ENCODE measurements at places on chromosomes 7 and 10. TPM values are rescaled to one million over a fixed set of nuclear protein-coding genes. Genes with fewer than 3 reads are reported as not detected.

DNA sequence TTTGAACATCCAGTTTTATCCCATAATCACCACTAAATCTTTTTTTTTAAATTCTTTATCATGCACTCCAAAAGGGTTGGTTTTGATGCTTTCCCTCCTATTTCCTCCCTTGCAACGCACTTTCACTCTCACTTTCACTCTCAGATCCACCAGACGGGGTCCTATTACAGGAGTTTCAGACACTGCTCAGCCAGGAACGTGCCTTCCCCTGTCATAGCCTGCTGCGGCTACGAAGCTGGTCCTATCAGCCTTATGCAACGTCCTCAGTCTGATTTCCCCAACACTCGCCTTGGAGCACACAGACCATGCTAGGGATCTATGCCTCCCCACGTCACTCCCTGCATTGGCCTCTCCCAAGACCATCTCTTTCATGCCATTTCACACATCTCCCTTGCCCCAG is 23.4 kb downstream of the ZPBP start:
- H3K27ac ChIP-seq = peak overlapping the region; percentile 11
- H3K27me3 ChIP-seq = no peaks in the 10 kb centered on the region
- H3K4me1 ChIP-seq = peaks cover 5% of the 10 kb centered on the region
- H3K4me3 ChIP-seq = peak overlapping the region; percentile 42

SGCE gene
- total RNA-seq = 6.1 TPM

SLC37A3 gene
- total RNA-seq = 52.9 TPM

OR2A7 gene
- total RNA-seq = 13.1 TPM

- DNase-seq = no peak
- no peak overlapping the region for H3K4me3 ChIP-seq
- H3K27ac ChIP-seq = no peak overlapping the region
- H3K27me3 ChIP-seq = no peaks in the 10 kb centered on the region
Measured at GRCh38 chr10:35927990-35928488, 285.9 kb upstream of the FZD8 start.

MUC12 gene
- 331 TPM for total RNA-seq

DNA sequence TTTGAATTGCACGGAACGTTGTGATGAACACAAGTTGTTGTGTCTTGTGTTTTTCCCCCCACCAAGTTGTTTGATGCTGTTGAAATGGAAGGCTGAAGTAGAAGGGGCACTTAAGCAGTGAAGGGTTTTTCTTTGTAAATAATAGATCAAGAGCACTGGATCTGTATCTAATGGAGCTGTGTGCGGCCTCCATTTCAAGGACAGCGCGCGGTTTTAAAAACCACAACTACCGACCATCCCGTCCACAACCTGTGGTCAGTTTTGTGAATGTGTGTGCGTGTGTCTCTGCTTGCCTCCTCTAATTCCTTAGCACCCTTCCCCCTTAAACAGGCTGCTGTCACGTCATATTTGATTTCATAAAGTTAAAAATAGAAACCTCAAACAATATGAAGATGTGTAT is 165.5 kb downstream of the TCF7L2 start:
- no peaks in the 10 kb centered on the region for H3K27me3 ChIP-seq
- no peaks in the 10 kb centered on the region for H3K36me3 ChIP-seq
- no peak for DNase-seq
- no peaks in the 10 kb centered on the region for H3K4me1 ChIP-seq

- H3K4me3 ChIP-seq = no peak overlapping the region
- no peaks in the 10 kb centered on the region for H3K27me3 ChIP-seq
- no peaks in the 10 kb centered on the region for H3K36me3 ChIP-seq
- H3K4me1 ChIP-seq = no peaks in the 10 kb centered on the region
- DNase-seq = no peak
Measured at GRCh38 chr10:28411648-28412047, 108.8 kb upstream of the MPP7 start.

POM121C gene
- 28.4 TPM for total RNA-seq

DNA sequence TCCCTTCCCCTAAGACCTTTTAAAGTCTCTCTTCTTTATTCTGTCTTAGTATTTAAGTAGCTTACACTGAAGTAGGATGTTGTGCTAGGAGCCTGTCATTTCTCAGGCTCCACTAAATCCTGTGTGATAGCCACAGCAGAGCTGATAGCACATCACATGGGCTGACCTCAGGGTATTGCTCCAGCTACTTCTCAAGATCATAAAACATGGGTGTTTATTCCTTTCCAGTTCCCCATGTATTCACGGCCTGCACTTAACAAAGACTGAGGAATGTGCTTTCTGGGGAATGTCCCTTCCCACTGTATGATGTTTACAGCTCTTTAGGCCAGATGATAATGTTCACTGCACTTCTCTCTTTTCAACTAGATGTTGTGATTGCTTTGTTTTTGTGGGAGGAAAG is 1086.8 kb downstream of the KCNMA1 start:
- no peaks in the 10 kb centered on the region for H3K36me3 ChIP-seq
- no peak overlapping the region for H3K27ac ChIP-seq
- no peak overlapping the region for H3K4me3 ChIP-seq
- no peaks in the 10 kb centered on the region for H3K4me1 ChIP-seq
- no peaks in the 10 kb centered on the region for H3K27me3 ChIP-seq
- DNase-seq = no peak

ADAM22 gene
- total RNA-seq = 2.6 TPM

ADCY1 gene
- total RNA-seq = 1.1 TPM

- H3K4me1 ChIP-seq = no peaks in the 10 kb centered on the region
- H3K36me3 ChIP-seq = no peaks in the 10 kb centered on the region
- DNase-seq = no peak
- H3K27ac ChIP-seq = no peak overlapping the region
Measured at GRCh38 chr7:1850976-1851571, 181.0 kb downstream of the ELFN1 start.

DNA sequence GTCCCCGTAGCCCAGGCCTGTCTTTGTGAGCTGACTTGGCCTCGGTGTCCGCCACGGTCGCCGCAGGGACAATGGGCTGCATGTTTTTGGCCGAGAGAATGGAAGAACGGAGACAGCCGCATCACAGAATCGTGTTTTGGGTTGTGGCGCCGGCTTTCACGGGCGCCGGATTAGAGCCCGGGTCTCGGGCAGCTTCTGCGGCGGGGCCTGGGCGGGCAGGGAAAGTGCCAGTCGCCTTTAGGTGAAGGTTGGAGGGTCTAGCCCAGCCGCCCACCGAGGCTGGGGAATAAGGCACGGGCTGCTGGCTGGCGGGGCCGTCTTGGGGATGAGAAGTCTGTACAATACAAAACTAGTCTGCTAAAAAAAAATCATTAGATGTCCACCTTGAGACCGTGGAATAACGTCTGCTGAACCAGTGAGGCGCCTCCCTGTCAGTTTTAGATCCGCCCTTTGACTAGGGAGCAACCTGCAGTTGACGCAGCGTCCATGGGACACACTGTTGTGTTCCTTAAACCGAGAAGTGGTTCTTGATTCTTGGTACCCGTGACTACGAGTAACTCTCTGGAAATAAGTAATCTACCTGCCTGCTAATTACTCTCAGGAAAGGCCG is 577 bp downstream of the DNAJB9 start:
- H3K27ac ChIP-seq = peak overlapping the region; percentile 98
- H3K36me3 ChIP-seq = no peaks in the 10 kb centered on the region
- peak overlapping the region; percentile 89 for H3K4me3 ChIP-seq
- peaks cover 12% of the 10 kb centered on the region for H3K4me1 ChIP-seq
- DNase-seq = peak; percentile 57
- no peaks in the 10 kb centered on the region for H3K27me3 ChIP-seq

- DNase-seq = no peak
- H3K4me1 ChIP-seq = no peaks in the 10 kb centered on the region
- no peak overlapping the region for H3K27ac ChIP-seq
Measured at GRCh38 chr7:120165227-120165626, 107.7 kb upstream of the KCND2 start.

DNA sequence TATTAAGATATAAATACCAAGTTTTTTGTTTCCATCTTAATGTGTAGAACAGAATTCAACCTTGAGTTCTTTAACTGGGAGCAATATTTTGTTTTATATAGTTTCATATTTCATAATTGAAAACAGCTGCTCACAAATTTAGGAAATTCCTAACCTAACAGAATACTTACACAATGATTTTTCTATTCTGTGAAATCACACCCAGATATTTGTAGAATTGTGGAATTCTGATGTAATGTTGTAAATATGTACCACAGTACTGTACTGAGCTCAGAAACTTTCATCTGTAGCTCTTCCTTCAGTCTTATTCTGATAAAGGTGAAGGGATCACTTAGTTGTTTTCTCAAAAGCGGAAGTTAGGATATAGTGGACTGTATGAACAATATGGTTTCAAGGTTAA is 143.4 kb upstream of the GLI3 start:
- H3K4me3 ChIP-seq = no peak overlapping the region
- H3K27ac ChIP-seq = no peak overlapping the region
- no peak for DNase-seq
- H3K4me1 ChIP-seq = no peaks in the 10 kb centered on the region
- H3K36me3 ChIP-seq = no peaks in the 10 kb centered on the region

LIPJ gene
- total RNA-seq = not detected

TMEM140 gene
- 3.8 TPM for total RNA-seq

DPYSL4 gene
- 0.27 TPM for total RNA-seq

- H3K27me3 ChIP-seq = no peaks in the 10 kb centered on the region
- H3K4me1 ChIP-seq = no peaks in the 10 kb centered on the region
- no peak overlapping the region for H3K4me3 ChIP-seq
- no peak for DNase-seq
Measured at GRCh38 chr10:78494179-78494578, 460.5 kb downstream of the RPS24 start.

GRCh38 chr10:23381298-23382040 is 36.9 kb upstream of the C10orf67 start:
- DNase-seq = no peak
- H3K4me1 ChIP-seq = no peaks in the 10 kb centered on the region
- H3K27ac ChIP-seq = no peak overlapping the region
- H3K36me3 ChIP-seq = no peaks in the 10 kb centered on the region
- H3K4me3 ChIP-seq = no peak overlapping the region

MOGAT3 gene
- 47.7 TPM for total RNA-seq

- no peak overlapping the region for H3K4me3 ChIP-seq
- no peaks in the 10 kb centered on the region for H3K4me1 ChIP-seq
- no peaks in the 10 kb centered on the region for H3K27me3 ChIP-seq
- DNase-seq = peak; percentile 31
- H3K27ac ChIP-seq = peak overlapping the region; percentile 31
- no peaks in the 10 kb centered on the region for H3K36me3 ChIP-seq
Measured at GRCh38 chr7:23709081-23709750, 803 bp upstream of the STK31 start.

- no peaks in the 10 kb centered on the region for H3K4me1 ChIP-seq
- DNase-seq = no peak
- no peak overlapping the region for H3K27ac ChIP-seq
- H3K4me3 ChIP-seq = no peak overlapping the region
- no peaks in the 10 kb centered on the region for H3K36me3 ChIP-seq
Measured at GRCh38 chr10:69751214-69751613, 50.5 kb upstream of the COL13A1 start.

GRCh38 chr10:125262920-125263319 is 102.6 kb upstream of the CTBP2 start:
- no peak overlapping the region for H3K27ac ChIP-seq
- no peaks in the 10 kb centered on the region for H3K27me3 ChIP-seq
- H3K36me3 ChIP-seq = no peaks in the 10 kb centered on the region
- H3K4me1 ChIP-seq = no peaks in the 10 kb centered on the region
- no peak for DNase-seq
- H3K4me3 ChIP-seq = no peak overlapping the region

DNA sequence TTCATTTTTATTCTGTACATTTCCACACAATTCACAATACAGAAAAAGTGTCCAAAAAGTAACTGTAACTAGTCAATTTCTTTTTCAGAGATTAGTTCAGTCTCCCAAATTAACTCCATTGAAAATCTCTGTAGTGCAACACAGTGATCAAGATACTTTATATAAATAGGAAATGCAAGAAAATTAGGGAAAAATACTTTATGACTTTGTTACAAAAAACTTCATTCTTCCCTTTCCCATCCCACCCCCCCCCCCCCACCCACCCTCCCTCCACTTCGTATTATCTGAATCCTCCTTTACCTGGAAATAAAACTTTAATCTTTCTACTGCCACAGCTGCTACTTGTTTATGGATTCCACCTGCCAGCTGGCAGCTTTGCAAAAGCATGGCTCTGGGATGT is 37.5 kb upstream of the PTN start:
- no peak for DNase-seq
- no peak overlapping the region for H3K4me3 ChIP-seq
- H3K27ac ChIP-seq = no peak overlapping the region

DNA sequence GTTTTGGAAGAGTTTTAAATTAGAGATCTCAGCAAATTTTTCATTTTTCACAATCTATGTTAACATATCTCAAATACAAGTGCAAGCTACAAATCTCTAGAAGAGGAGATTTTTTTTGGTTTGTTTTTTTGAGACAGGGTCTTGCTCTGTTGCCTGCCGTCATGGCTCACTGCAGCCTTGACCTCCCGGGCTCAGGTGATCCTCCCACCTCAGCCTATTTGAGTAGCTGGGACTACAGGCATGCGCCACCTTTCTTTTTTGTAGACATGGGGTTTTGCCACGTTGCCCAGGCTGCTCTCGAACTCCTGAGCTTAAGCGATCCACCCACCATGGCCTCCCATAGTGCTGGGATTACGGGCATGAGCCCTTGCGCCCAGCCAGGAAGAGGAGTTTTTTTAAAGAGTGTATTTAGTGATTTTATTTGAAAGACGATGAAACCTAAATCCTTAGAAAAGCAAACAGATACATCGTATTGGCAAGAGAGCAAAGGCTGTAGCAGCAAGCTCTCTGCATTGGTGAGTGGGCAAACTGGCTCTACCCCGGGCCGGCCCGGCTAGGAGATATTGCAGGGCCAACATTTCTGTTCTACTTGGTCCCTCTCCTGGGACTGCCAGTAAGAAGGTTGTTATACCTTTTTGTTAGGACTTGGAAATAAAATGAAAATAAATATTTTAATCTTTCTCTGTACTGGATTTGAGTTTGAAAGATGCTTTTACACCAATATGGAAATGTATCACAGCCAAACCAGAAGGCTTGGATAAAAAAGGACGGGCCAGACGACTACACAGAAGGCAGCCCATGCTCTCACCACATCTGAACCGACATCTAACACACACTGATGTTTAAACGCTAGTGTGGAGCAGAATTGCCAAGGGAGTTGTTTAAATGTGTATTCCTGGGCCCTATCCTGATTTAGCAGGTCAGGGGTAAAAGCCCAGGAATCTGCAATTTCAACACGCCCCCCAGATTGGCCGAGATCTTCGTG is 49.6 kb upstream of the RHEB start:
- H3K27ac ChIP-seq = no peak overlapping the region
- H3K4me1 ChIP-seq = no peaks in the 10 kb centered on the region
- no peak for DNase-seq
- no peaks in the 10 kb centered on the region for H3K27me3 ChIP-seq

DNA sequence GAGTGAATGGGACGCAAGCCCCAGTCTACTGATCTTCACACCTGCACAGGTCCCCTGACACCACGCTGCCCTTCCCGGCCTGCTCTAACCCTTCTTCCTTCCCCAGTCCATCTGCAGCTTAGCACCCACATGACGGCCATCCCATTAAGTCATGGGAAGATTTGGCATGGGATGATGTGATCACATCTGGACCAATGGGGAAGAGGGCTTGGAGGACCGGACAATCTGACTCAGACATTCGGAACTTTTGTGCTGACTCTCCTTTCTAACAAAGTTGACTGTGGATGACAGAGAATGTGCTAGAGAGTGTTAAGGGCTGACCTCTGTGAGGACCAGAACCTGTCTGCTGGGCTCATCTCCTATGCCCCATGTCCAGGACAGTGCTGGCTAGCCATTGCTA is 15.6 kb downstream of the CXCL12 start:
- no peak overlapping the region for H3K4me3 ChIP-seq
- DNase-seq = no peak
- no peaks in the 10 kb centered on the region for H3K4me1 ChIP-seq
- H3K27me3 ChIP-seq = no peaks in the 10 kb centered on the region
- no peak overlapping the region for H3K27ac ChIP-seq
- H3K36me3 ChIP-seq = no peaks in the 10 kb centered on the region
